ENCODE measurements at places on chromosomes 7 and 10.

DNA sequence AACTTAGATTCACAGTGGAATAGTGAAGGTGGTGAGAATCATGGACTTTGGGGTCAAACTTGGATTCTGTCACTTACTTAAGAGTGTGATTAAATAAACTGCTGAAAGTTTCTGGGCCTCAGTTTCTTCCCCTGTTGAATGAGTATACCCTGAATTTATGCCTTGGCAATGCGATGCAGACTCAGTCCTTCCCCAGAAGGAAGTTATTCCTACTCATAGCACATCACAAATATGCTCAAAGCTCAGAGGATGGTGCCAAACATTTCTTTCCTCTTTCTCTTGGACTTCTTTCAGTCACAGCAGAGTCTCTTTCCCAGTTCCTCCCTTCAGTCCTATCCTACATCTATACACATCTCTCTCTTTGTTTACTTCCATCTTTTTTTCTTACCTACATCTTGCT lies 45.1 kb downstream of the ASB4 start:
- DNase-seq, result no peak

DNA sequence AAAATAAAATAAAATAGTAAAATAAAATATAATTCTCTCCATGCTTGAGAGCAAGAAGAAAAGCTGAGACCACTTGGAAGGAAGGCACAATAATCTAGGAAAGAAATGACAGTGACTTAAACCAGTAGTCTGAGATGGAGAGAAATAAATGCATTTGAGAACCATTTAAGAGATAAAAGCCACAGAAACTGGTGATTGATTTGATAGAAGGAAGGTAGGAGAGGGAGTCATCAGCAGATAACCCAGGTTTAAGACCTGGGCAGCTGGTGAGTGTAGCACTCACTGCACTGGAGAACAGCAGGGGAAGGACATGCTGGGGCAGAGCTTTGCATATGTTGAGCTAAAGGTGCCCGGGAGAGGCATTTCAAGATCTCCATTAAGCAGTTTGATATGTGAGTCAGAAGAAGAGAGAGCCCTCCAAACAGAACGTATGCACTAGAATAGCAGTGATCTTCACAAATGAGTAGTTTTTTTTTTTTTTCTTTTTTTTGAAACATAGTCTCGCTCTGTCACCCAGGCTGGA lies 268.0 kb downstream of the DYNC1I1 start:
- DNase-seq, result no peak

GRCh38 chr10:12561720-12562119 lies 212.4 kb downstream of the CAMK1D start:
- DNase-seq, result no peak

DNA sequence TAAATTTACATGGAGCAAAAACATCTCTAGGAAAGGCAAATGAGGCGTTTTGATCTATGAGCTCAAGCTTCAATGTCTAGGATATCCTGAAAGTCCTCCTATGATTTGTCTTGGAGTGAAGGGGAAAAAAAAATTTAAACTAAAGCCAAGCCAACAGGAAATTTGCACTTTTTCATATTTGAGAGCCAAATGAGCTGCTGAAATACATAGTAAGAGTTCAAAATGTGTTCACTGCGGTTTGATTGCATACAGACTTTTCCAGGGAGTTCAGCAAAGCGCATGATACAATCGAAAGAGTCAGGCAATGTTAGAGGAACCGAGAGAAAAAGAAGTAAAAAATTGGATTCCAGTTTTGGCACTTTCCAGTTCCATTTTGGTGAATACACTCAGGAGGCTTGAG lies 633.4 kb upstream of the MGMT start:
- no peak for DNase-seq

DNA sequence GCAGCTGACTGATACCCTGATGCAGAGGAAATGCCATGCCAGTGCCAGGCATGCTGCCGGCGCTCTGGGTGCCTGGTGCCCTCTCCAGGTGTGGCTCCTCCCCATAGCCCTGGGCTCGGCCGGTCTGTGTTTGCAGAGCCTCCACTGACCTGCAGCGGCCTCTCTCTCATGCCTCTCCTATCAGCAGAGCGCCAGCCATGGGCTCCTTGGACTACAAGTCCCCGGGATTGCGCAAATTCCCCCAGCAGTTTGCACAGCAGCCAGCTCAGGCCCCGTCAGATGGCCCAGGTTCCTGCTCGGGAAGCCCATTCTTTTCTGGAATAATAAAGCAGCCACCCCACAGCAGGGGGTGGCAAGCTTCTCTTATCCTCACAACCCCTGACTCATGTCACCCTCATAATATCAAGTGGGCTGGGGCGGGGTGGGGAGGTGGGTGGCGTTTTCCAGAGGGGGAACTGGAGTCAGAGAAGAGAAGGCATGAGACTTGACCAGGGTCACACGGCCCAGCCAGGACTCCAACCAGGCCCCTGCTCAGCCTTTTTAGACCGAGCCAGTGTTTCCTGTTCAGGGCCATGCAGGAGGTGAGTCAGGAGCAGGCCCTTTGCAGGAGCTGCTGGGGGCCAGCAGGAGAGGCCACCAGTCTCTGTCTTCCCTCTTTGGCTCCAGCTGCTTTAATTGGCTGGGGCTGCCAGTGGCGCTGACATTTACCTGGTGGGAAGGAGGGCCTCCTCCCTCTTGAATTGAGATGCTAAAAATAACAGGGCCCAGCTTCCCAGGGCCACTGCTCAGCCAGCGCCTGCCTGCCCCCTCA lies 58.6 kb downstream of the ZMIZ1 start:
- peak; percentile 97 for DNase-seq

DNA sequence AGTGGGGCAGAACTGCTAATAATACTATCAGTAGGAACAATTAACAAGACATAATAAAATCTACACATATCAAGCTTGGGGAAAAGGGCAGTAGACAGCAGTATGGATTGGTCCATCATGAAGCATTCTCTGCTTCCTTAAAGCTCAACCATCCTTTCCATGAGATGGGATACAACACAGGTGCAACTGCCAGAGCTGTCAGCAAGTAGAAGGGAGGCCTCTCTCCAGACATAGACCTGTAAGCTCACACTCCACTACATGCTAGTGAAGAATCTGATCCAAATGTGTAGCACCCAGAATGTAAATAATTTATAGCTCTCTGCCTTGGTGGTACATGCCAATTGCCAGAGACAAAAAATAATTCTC lies 41.5 kb upstream of the ANAPC16 start:
- no peak for DNase-seq

GRCh38 chr10:36115364-36115763 lies 473.3 kb upstream of the FZD8 start:
- DNase-seq, result no peak

GRCh38 chr7:55063633-55064032 lies 44.8 kb downstream of the EGFR start:
- no peak for DNase-seq

GRCh38 chr10:91798649-91799611 lies 704 bp downstream of the TNKS2 start:
- peak; percentile 74 for DNase-seq

GRCh38 chr7:53470336-53470970 lies 435.0 kb downstream of the POM121L12 start:
- no peak for DNase-seq

GRCh38 chr10:35416619-35417312 lies 80.5 kb downstream of the CCNY start:
- no peak for DNase-seq

GRCh38 chr7:107768263-107768662 lies 24.3 kb downstream of the CBLL1 start:
- DNase-seq, result no peak

Data from suppressor macrophage treated with lipopolysaccharide for 1 hour (primary cell).